AG20443 (cell line): ENCODE measurements at places on chromosomes 6 and 20.

GRCh38 chr6:22072949-22073348 lies 223.9 kb downstream of the PRL start:
- no peak for DNase-seq

DNA sequence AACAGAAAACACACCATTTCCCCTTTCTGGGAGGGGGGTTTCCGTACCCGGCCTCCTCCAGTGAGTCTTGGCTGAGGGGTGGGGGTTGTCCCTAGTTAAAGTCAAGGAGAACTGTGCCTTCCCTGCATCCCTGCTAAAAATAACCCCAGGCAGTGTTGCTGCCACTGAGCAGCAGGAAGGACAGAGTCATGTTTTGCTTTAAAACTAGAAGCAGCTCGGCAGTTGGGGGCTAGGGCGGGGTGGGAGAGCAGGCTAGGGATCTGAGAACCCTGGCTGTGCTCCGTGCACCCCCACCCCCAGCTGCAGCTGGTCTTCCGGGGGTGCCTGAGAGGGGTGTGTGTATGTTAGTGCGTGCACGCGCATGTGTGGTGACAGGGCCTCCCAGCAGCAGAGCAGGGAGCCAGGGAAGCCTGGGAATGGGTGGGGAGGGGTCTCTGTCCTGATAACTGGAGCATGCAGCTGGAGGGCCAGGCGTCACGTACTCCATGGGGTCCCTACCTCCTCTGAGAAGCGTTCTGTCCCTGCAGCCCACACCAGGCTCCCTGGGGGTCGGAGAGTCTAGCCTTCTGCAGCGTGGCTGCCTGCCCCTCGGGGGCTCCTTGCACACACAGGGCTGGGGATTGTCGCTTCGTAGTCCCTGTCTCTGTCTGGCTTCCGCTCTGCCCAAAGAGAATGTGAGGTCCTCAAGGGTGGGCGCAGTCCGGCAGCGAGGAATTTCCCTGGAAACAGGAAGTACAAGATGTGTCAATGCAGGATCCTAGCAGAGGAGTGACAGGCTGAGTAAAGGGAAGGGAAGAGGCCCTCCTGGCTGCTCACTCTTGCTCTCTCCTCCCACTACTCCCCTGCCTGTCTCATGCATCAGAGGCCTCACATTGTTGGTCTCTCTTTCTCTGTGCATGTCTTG lies 16.8 kb upstream of the ARMC12 start:
- DNase-seq = no peak

DNA sequence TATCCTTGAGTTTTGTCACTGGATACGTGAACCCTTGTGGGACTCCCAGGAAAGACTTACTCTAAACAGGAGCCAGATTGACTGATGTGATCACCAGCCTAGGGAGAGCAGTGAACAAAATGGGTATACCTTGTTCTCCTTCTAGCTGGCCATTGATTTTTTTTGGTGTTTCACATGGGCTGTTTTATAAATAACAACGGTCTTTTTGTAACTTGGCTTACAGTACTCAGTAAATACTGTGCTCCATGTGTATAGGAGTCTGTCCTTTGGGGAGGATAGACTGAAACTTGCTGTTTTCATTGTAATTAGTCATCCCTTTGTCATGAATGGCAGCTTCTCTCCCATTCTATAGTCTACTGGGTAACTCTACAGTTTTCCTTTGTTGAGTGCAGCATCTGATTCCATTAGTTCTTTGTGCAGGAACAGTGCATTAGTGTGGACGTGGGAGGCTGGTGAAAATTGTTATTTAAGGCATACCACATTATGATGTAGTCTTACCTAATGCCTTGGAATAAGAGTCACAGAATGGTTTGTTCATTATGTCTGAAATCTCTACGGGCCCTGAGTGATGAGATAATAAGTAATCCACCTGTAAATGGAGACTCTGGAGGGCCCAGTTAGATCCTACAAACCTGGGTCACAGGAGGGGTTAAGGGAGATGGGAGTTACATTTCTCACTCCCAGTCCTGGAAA lies 89.5 kb downstream of the TIAM2 start:
- DNase-seq = no peak

DNA sequence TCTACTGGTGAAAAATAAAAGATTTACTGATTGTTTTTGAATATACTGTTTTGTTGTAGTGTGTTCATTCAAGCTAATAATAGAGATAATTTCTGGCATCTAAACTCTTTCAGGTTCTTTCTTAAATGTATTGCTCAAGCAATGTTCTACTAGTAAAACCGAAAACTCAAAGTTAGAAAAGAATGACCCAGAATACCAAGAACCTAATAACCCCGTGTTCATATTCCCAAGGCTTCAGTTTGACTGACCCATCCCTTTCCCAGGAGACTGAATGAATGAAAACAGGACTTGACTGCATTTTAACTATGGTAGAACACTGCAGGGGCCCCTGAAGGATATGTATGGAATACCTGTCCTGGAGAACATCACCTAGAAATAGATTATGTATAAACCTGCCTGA lies 375.3 kb downstream of the MAFB start:
- DNase-seq = no peak

DNA sequence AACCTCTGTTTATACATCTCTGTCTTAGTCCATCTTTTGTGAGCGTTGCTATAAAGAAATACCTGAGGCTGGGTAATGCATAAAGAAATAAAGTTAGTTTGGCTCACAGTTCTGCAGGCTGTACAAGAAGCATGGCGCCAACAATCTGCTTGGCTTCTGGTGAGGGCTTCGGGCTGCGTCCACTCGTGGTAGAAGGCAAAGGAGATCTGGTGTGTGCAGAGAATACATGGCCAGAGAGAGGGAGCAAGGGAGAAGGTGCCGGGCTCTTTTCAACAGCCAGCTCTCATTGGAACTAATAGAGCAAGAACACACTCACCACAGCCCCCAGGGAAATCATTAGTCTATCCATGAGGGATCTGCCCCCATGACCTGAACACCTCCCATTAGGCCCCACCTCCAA lies 100.3 kb upstream of the SRSF6 start:
- DNase-seq = no peak

- DNase-seq = no peak
These were observed 539.4 kb upstream of the BTBD3 start for GRCh38 chr20:11378252-11378651.

GRCh38 chr6:35305117-35305516 lies 7.5 kb downstream of the DEF6 start:
- no peak for DNase-seq

GRCh38 chr6:128295670-128296069 lies 224.7 kb downstream of the PTPRK start:
- no peak for DNase-seq

DNA sequence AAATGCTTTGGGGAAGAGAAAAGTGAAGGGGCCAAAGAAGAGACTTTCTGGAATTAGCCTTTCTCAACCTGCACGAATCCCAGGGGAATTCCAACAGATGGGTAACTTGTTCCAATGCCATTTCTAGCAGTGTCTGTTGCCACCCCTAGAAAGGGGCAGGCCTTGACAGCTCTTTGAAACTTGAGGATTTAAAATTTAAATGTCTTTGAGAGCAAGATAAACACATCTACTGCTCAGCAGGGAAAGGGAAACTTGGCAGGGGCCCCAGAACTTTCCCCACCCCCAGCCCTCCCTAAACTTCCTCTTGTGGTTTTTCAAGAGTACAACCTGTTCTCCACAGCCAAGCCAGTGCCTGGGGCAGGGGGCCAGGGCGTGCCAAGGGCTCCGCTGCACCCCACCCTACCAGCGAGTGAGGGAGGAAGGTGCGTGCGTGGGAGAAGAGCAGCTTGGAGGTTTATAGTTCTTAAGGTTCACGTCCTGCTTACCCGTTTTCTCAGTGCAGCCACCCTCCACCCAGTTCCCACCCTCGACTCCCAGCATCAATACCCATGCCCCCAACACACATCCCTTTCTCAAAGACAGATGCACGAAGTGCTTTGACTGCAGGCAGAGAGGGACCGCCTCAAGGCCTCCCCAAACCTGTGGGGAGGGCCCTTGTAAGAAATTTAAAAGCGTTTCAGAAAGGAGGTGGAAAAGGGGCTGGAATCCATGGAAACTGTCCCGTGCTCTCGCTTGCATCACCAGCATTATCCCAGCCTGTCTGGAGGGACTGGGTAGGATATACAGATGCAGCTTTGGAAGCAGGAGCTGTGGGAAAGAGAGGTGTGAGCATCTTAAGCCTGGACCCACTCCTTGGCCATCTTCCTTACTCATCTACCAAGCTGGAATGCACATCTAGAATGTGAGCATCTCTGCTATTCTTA lies 4.5 kb upstream of the TAF8 start:
- no peak for DNase-seq

- DNase-seq = no peak
These were observed 13.6 kb downstream of the TNXB start for GRCh38 chr6:32095338-32096086.

DNA sequence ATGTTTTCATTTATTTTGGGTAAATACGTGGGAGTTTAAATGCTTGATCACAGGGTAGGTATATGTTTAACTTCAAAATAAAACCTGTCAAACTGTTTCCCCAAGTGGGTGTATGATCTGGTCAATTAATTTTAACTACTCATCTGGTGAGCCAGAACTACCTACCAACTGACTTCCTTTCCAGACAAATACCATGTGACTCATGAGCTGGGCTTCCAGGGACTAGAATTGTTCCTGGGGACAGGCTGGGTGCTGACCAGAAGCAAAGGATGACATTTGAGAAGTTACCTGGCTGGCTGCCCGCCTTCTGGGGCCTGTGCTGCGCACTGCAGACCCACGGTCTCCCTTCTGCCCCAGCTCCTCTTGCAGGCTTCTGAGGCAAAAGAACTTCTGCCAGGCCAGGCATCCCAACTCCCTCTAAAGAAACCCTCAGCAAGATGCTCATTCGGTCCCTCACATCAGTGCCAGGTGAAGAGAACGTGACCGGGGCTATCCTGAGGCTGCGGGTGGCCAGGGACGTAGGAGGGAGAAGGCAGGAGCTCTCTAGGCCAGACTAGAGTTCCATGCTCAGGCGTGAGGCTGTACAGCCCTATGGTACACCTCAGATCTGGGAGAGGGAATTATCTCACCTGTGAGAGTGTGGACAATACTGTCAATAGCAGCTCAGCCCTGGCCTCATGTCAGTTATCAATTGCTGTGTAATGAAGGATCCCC lies 103.6 kb downstream of the JPH2 start:
- peak; percentile 53 for DNase-seq

DNA sequence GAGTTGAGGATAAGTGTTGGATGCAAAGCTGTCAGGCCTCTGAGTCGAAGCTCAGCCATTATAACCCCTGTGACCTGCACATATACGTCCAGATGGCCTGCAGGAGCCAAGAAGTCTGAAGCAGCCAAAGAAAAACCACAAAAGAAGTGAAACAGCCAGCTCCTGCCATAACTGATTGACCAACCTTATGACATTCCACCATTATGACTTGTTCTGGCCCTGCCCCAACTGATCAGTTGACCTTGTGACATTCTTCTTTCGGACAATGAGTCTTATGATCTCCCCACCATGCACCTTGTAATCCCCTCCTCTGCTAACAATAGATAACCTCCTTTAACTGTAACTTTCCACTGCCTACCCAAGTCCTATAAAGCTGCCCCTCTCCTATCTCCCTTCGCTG lies 133.7 kb upstream of the AGPAT4 start:
- no peak for DNase-seq

- DNase-seq = no peak
These were observed 85.3 kb upstream of the BHLHE23 start for GRCh38 chr20:63091901-63092659.

DNA sequence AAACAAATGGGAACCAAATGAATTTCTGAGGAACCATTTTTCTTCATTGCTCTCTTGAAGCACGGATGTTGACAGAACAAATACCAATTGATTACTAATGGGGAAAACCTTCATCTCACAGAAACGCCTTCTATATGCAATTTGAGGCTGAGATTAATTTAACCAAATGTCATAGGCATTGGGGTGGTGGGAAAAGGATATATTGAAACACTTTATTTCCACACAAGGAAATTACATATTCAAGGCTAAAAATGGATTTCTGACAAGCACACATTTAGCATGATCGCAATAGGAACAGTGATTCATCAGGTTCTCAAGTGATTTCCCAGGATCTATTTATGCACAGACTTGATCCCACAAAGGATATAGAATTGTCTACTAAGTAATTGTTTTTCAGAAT lies 88.9 kb downstream of the COL12A1 start:
- DNase-seq = no peak

DNA sequence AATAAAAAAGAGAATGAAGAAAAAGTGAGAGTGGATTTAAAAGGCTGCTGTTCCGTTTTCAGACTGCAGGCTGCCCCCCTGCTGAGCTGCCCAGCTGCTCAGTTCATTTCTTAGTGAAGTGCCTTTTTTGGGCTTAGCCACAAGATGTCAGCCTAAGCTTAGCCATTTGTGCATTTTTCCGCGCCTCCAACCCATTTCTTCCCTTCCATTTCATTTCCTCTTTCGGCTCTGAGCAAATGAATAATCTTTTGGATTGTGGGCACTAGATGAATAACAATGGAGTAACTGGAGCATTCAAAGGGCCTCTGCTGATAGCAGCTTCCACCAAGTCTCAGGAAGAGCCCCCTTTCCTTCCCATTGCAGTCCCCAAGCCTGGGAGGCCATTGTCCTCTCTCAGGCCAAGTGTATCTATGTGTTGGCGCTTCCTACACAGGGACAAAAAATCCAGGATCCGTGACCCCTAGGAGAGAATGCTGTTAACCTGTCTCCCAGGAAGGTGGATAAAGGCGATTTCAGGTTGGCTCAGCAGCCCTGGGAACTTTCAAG lies 83.5 kb upstream of the SPTLC3 start:
- peak; percentile 89 for DNase-seq

DNA sequence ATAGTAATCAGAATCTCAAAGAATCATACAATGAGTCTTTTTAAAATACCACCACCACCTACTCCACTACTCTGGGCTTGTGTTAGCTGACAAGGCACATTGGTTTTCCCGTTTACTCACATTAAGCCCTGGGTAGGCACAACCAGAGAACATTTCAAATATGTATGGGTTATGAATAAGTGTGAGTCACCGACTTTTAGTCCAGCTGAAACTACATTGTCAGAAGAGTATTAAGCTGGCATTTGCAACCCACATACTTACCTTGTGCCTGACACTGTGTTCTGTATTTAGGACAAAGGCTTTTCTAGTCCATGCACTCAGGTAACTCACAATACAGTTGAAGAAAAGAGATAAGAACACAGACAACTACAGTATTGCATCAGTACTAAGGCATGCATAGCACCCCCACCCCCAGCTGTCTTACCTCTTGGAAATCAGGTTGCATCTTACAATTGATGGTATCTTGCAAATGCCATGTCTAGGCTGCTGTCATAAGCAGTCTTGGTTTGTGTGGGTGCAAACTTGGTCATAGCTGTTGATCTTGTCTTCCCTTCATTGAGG lies 40.3 kb upstream of the AHI1 start:
- DNase-seq = peak; percentile 31

DNA sequence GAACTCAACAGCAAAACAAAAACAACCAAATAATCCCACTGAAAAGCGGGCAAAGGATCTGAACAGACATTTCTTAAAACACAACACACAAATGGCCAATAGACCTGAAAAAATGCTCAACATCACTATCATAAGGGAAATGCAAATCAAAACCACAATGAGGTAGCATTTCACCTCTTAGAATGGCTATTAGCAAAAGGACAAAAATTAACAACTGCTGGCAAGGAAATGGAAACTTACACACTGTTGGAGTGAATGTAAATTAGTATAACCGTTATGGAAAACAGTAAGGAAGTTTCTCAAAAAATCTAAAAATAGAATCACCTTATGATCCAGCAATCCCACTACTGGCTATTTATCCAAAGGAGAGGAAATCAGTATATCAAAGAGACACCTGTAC lies 20.9 kb downstream of the FAM8A1 start:
- DNase-seq = no peak
